ENCODE measurements at places on chromosomes 5 and 9. TPM values are rescaled to one million over a fixed set of nuclear protein-coding genes. Genes with fewer than 3 reads are reported as not detected.

CAVIN4 gene
- polyA plus RNA-seq, result 1.6 TPM

CCDC192 gene
- polyA plus RNA-seq, result 0.92 TPM

ANXA2R gene
- polyA plus RNA-seq, result 0.46 TPM

RNF208 gene
- polyA plus RNA-seq, result 8.1 TPM

PCDHGB1 gene
- 0.32 TPM for polyA plus RNA-seq

PALM2AKAP2 gene
- 71.7 TPM for polyA plus RNA-seq

POU5F2 gene
- 0.64 TPM for polyA plus RNA-seq

SV2C gene
- polyA plus RNA-seq, result not detected

SLC25A2 gene
- polyA plus RNA-seq, result not detected

KIF4B gene
- 0.05 TPM for polyA plus RNA-seq

FGF1 gene
- polyA plus RNA-seq, result not detected

UGT3A1 gene
- 1.0 TPM for polyA plus RNA-seq

IFNA1 gene
- not detected for polyA plus RNA-seq

PCDHB9 gene
- 2.9 TPM for polyA plus RNA-seq

COMMD10 gene
- polyA plus RNA-seq, result 58.8 TPM

CLIC3 gene
- 0.75 TPM for polyA plus RNA-seq

CACFD1 gene
- 56.6 TPM for polyA plus RNA-seq

DYNC2I2 gene
- polyA plus RNA-seq, result 81.7 TPM

C9orf85 gene
- polyA plus RNA-seq, result 16.7 TPM

GADD45G gene
- 42.6 TPM for polyA plus RNA-seq

ZNG1F gene
- 13.2 TPM for polyA plus RNA-seq

LTC4S gene
- 7.8 TPM for polyA plus RNA-seq

LRRC19 gene
- polyA plus RNA-seq, result 0.21 TPM

ADAMTS19 gene
- 40.6 TPM for polyA plus RNA-seq

SURF6 gene
- polyA plus RNA-seq, result 26.9 TPM

INSL4 gene
- not detected for polyA plus RNA-seq

ADAMTS2 gene
- 7.0 TPM for polyA plus RNA-seq

OBP2B gene
- polyA plus RNA-seq, result not detected

TBC1D2 gene
- polyA plus RNA-seq, result 5.1 TPM

LMBRD2 gene
- 5.4 TPM for polyA plus RNA-seq

SPATA31A3 gene
- not detected for polyA plus RNA-seq

OSTF1 gene
- 34.4 TPM for polyA plus RNA-seq

ANKRD55 gene
- not detected for polyA plus RNA-seq

TRIO gene
- 22.0 TPM for polyA plus RNA-seq

ANKRD18A gene
- 10.3 TPM for polyA plus RNA-seq

POLR3G gene
- polyA plus RNA-seq, result 2.4 TPM

TMEM215 gene
- not detected for polyA plus RNA-seq

TSSK1B gene
- 0.27 TPM for polyA plus RNA-seq

PCDHGA7 gene
- not detected for polyA plus RNA-seq

MLANA gene
- not detected for polyA plus RNA-seq

ABHD17B gene
- 28.2 TPM for polyA plus RNA-seq

CDKN2B-AS1 gene
- polyA plus RNA-seq, result 0.44 TPM

CTXN3 gene
- polyA plus RNA-seq, result not detected

IFNA13 gene
- not detected for polyA plus RNA-seq

NR4A3 gene
- polyA plus RNA-seq, result 0.87 TPM

N4BP3 gene
- 6.1 TPM for polyA plus RNA-seq

ADAMTS12 gene
- 29.3 TPM for polyA plus RNA-seq

SAXO1 gene
- 0.24 TPM for polyA plus RNA-seq

IL13 gene
- not detected for polyA plus RNA-seq

CLTA gene
- polyA plus RNA-seq, result 118 TPM

SPATA31C1 gene
- polyA plus RNA-seq, result not detected

PPP2R2B gene
- 32.9 TPM for polyA plus RNA-seq

PCDHGA4 gene
- polyA plus RNA-seq, result 0.20 TPM

MEF2C gene
- polyA plus RNA-seq, result 137 TPM

SLC6A7 gene
- not detected for polyA plus RNA-seq

PCDHA2 gene
- polyA plus RNA-seq, result 5.3 TPM

HK3 gene
- not detected for polyA plus RNA-seq

LRRC14B gene
- 1.5 TPM for polyA plus RNA-seq

CCDC69 gene
- 102 TPM for polyA plus RNA-seq
